CD4-positive, alpha-beta T cell treated with Interleukin-6 for 4 hours (primary cell): ENCODE measurements at places on chromosomes 2 and 18.

- DNase-seq = no peak
Measured at GRCh38 chr2:54240515-54241469, 15.2 kb downstream of the TSPYL6 start.

DNA sequence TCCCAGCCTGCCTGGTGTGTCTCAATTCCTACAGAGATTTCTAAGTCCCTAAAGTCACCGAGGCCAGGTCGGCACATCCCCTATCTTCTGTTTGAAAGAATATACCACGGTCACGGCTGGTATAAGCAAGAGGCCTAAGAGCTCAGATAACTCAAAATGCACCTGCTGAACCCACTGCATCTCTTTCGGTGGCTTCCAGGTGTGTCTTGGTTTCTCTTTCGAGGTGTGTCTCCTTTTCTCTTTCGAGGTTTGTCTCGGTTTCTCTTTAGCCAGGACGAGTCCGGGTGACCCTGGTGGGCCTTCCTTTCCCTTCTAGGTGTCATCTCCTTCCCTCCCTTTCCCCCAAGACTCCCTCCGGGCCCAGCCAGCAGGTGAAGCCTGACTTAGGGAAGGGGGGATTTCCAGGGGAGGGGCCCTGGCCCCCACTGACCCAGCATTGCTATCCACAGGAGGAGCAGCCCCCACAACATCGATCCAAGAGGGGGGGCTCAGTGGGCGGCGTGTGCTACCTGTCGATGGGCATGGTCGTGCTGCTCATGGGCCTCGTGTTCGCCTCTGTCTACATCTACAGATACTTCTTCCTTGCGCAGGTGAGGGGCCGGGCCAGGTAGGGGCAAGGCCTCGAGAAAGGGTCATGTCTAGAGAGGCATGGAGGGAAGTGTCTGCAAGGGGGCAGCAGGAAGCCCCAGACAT lies 8.4 kb downstream of the ITM2C start:
- no peak for DNase-seq

DNA sequence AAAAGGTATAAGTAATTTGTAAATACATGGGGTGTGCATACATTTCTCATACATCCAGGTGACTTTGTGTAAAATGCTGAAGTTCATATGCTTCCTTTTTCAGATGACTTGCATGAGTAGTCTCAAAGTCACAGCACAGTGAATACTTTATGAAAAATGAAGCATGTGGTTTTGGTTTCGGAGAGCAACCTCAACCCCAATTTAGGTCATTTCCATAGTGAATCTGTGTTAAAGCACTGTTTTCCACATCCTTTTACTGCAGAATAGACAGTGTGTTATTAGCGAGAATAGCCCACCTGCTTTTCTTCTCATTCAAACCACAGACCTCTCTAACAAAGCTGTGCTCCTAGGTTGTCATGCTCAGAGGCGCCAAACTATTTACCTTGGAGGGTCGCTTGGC lies 204.4 kb upstream of the RASGRP3 start:
- DNase-seq = no peak

DNA sequence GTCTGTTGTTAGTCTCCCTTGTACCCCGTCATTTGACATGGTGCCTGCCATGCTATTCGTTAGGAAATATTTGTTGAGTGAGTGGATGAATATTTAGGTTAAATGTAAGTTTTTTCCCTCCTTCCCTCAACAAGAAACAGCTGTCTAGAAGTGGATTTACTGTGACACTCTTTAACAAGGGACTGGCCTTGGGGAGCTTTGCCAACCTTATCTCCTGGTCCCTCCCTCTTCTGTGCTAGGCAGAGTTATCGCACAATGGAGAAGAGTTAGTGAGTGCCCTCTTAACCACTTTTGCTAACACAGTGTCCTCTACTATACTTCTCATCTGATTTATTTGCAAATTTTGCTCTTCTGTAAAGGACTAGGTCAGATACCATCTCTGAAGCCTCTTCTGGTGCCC lies 61.2 kb downstream of the DIS3L2 start:
- no peak for DNase-seq

DNA sequence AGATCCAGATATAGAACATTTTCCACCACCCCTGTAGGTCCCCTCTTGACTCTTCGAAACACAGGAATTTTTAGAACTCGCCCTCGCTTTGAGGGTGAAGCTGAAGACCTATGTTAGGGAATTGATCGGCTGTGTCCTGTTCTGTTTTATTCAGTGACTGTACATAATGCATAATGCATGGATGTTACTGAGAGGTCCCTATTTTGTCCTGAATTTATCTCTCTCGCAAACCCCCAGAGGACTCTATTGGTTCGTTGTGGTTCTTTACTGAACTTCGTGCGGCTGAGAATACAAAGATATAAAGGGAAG lies 431 bp upstream of the EIF5B start:
- no peak for DNase-seq

DNA sequence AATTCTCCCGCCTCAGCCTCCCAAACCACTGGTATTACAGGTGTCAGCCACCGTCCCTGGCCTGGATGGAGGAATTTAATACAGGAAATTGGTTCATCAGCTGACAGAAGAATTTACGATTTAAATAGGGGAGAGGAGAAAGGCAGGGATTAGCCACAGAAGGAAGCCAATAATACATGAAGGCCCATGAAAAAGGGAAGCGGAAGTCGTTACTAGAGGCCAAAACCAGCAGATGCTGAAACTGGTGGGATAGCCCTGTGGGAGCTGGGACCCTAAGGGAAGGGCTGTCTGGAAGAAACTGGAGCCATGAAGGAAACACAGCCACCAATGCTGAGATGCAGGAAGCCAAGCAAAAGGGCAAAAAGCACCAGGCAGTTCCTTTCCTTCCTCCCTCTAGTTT lies 163.7 kb upstream of the RMP24 start:
- no peak for DNase-seq
